Activated gamma-delta T cell treated with Interleukin-2 at 50 U/mL for 16 hours (primary cell): ENCODE measurements at places on chromosomes 3 and 15.

GRCh38 chr15:53462651-53463050, 296.8 kb downstream of the WDR72 start:
- no peak for DNase-seq

- DNase-seq, result no peak
Observed at GRCh38 chr3:167172377-167172776, 207.7 kb downstream of the ZBBX start.

- no peak for DNase-seq
Observed at GRCh38 chr3:191282251-191283185, 46.7 kb upstream of the CCDC50 start.

DNA sequence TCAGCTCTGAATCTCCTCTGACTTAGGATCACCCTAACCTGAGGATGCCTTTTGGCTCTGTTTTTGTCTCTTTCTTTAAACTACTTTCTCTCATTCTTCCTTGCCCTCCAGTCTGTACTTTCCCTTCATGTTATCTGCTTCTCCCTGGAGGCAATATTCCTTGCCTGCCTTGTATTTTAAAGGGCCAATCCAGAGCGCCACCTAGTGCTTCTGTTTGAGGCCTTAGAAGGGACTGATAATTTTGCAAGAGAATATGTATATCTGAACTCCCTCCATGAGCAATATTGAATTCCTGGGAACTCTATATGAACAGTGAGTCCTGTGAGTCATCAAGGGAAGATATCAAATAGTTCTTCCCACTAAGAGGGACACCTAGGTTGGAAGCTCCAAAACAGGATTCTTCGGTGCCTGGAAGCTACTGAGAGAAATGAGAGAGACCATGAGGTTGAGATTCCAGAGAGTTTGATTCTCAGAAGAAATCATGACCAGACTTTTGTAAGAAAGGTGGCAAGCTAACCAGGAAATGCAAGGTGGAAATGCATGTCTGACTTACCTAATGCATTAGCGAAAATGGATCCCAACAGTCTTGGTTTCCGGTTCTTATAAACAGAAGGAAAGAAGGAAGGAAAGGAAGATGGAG, 203.8 kb upstream of the CD96 start:
- peak; percentile 33 for DNase-seq

GRCh38 chr3:8457039-8457438, 44.6 kb upstream of the LMCD1 start:
- no peak for DNase-seq

- no peak for DNase-seq
Observed at GRCh38 chr3:157059661-157060060, 100.3 kb downstream of the CCNL1 start.
